ENCODE measurements at places on chromosomes 7 and 10.

- no peak for DNase-seq
Observed at GRCh38 chr10:7297094-7297493, 113.7 kb downstream of the SFMBT2 start.

DNA sequence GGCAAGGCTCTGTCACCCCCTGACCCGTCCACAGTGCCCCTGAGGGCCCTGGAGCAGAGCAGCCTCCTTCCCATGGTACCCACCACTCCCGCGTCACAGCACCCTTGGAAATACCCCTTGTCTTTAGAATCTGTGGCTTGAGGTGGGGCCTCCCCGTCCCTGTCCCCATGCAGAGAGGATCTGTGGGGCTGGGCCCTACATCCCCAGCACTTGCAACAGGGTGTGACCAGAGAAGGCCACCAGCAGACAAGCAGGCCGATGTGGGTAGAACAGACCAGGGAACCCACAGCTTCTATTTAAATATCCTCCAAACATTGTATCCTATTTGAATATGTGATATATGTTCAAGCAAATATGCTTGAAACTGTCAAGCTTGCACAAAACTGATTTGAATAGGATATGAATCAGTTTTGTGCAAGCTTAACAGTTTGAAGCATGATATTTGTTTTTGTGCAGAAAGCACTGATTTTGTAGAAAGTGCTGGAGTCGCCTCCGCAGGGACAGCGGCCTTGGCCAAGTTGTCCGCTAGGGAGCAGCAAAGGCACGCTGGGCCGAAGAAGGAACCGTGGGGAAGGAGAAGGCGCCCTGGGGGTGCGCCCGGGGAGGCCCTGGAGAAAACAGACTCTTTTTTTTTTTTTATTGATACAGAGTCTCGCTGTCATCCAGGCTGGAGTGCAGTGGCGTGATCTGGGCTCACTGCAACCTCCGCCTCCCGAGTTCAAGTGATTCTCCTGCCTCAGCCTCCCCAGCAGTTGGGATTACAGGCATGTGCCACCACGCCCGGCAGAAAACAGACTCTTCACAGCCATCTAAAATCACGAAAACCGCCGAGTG, 2.2 kb downstream of the CFAP46 start:
- no peak for DNase-seq

GRCh38 chr7:91242097-91242844, 22.0 kb upstream of the FZD1 start:
- no peak for DNase-seq

DNA sequence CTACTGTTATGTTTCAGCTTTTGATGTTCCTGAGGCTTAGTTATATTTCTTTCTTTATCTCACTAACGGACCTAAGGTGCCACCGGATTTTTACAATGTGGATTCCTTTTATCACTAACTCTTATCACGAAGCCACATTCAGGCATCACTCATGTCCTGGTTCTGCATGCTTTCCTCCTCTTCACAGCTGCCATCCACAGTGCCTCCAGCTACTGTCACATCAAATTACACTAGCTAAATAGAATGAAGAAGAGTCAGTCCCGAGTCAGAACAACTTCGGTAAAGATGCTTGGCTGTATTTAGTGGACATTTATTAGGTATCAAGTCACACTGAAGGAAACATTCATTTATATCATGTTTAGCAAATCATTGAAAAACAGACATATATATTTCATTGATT, 153.2 kb downstream of the NEBL start:
- DNase-seq = no peak

DNA sequence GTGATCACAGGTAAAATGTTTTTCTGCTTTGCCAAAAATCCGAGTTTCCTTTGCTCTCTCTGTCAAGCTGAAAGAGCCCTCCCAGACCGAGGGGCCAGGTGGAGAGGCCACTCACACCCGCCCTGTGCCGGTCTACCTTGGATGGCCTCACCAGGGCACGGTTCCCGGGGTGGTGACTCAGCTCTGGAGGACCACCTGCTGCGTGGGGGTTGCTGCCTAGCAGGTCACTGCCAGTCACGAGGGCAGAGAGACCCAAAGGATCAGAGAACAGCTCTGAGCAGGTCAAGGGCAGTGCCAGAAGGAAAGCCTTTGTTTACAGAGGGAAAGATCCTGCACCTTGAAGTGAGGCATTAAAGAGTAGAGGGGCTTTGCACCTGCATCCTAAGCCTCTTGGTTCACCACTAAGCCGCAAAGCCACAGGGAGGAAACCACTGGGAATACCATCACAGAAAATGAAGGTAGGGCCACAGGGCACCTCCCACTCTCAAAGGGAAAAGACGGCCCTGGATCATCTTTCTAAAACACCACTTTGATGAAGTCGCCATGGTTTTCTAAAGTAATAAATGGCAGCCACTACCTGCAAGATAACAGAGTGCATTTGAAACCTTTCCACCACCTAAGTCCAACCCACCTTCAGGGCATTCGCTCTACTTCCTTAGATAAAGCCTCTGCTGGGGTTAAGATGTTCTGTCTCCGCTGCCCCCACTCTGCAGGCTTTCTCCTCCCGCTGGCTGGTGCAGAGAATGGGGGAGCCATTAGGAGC, 160.3 kb upstream of the KLF14 start:
- no peak for DNase-seq

DNA sequence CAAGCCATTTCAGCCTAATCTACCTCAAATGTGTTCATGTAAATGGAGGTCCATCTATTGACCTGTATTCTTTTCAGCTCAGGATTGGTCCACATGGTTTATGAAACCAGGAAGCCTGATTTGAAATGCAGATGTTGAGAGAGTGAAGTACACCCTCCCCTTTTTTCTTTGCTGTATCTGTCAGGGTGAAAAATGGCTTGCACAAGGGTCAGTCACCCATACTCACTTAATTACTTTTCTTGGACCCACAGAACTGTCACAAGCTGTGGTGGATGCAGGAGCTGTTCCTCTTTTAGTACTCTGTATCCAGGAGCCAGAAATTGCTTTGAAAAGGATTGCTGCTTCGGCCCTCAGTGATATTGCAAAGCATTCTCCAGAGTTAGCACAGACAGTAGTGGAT, 41.2 kb downstream of the SPAG6 start:
- DNase-seq = no peak

DNA sequence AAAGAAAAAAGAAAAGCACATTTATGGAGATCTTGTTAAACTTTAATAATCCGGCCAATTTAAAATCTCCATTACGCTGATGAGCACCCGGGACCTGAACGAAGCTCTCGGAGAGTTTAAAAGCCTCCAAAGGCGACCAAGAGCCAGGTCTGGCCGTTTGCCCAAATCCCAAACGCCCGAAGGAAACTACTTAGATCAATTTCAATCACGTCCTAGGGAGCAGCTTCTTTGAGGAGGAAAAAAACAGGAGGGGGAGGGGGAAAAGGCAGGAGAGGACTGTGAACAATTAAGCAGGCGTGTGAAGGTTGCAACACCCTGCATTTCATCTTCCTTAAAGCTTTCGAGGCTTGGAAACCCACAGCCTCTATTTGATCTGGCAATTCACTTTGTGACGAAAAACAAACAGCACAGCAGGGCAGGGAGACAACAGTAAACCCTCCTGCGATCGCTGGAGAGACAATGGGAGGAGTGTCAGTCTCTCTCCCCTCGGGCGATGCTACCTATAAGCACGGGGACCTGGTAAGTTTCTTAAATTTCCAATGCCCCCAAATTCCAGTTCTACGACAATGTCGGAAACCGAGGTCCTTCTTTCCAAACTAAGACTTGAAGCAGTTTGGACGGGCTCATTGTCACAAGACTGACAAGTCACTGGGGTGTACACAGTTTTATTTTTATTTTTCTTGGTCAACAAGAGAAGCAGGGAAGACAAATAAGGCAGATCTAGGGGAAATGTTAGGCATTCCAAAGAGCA, 1.2 kb downstream of the KLF6 start:
- DNase-seq = no peak

All from stimulated activated CD8-positive, alpha-beta memory T cell treated with anti-CD3 and anti-CD28 coated beads, Interleukin-12 subunit alpha, Interleukin-12 subunit beta, amount 100 ng/mL, for 1 hour (primary cell).